ENCODE measurements at places on chromosomes 12 and 14.

- no peak for DNase-seq
These were observed 174.5 kb upstream of the NPAS3 start for GRCh38 chr14:32764131-32764530.

- no peak for DNase-seq
These were observed 137.4 kb downstream of the CALM1 start for GRCh38 chr14:90534091-90534837.

GRCh38 chr12:3272958-3273357 lies 195.8 kb downstream of the TSPAN9 start:
- DNase-seq, result no peak

DNA sequence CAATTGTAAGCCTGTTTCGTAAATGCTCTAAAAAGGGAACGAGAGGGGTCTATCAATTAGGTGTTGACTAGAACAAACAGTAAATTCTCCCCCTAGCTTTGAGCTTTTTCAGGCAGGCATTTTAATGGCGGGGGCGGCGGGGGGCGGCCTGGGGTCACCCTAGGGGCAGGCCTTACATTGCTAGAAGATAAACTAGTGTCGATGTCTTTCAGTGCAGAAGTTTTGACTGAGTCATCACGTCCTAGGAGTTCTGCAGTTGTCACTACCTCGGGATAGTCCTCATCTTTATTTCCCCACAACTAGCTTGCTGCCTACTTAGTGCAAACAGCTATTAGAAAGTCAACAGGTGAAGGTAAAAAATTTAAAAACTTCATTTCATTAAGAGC lies 1.6 kb downstream of the ATP6V1D start:
- DNase-seq, result no peak

DNA sequence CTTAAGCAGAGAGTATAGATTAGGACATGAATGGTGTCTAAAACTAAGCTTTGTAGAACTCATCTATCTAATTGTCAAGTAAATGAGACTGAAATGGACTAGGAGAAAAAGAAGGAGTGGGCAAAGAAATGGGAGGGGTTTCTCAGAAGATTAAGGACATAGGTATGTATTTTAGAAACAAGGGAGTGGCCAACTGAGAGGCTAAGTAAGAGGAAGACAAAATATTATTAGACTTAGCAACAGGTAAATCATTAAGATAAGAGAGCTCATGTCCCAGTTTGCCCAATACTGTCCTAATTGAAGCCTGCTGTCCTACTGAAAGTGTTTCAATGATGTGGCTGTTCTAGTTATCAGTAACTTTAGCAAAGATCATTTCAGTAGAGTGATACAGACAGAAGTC lies 171.4 kb downstream of the KITLG start:
- DNase-seq, result no peak

DNA sequence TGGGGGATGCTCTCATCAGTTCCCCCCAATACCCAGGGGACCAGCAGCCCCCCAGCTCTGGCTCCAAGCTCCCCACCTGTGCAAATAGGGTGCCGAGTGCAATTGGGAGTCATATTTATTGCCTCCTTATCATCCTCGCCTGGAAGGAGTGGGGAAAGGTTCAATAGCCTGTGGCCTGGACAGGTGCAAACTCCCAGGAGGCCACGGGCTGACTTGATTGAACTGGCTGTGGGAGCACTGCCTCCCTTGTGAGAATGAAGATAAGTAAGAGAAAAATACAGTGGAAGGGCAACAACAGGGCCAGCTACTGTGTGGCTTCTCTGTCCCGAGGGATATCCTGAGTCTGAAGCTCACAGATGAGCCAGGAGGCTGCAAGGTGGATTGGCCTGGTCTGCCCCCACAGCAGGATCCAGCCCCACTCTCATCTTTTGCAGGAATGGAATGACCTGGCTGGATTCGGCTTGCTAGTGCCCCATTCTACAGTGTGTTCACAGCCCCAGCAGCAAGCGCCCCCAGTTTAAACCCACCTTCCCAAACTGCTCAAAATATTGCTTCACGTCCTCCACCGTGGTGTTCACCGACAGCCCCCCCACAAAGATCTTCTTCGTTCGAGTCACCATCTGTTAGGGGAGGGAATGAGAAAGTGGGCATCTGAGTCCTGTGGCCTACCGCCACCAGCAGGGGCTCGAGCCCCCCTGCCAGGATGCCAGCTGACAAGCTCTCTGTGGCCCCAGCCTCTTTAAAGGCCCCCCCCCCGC lies 6.3 kb downstream of the MSI1 start:
- DNase-seq, result no peak

DNA sequence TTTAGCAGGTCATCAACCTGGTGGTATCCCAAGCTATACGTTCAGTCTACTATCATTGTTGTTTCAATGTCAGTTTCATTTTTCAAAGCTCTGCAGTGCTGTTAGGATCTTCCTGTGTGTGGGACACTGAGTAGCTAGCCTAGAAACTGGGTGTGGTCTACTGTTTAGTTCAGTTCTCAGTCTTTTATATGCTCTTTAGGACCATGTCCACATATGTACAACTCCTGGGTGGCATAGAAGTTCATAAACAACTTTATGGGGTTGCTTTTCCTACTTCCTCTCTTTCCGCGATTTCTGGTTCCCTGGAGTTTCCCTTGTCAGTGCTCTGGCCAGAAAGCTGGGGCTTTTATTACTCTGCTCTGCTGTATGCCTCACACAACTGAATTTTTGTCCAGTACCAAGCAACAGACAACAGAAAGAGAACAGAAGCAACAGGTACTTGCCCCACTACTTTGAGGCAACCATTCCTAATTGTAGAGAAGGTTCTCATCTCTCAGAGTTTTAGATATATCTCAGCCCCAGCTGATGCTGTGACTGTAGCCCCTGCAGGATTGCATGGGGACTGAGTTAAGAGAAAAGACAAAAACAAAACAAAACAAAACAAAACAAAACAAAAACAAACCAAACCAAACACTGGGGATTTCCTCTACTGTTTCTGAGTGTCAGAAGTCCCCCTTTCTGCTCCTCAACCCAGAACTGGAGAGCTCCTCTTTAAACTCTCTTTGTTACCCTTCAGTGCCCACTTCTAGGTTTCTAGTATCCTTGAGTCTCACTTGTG lies 30.3 kb downstream of the MIS18BP1 start:
- no peak for DNase-seq

DNA sequence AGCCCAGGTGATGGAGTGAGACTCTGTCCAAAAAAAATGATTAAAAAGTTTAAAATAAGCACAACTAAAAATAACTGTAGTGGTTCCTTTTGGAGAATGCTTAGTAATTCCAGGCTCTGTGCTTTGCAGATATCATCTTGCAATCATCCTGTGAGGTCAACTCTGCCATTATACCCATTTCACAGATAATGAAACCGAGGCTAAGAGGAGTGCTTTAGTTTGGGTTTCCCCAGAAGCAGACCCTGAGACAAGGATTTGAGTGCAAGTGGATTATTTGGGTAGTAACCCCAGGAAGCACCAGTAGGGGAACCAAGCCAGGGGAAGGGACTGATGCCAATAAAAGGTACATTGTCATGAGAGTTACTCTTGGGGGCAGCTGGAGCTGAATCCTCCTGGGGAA lies 44.7 kb downstream of the RIN3 start:
- DNase-seq, result no peak

DNA sequence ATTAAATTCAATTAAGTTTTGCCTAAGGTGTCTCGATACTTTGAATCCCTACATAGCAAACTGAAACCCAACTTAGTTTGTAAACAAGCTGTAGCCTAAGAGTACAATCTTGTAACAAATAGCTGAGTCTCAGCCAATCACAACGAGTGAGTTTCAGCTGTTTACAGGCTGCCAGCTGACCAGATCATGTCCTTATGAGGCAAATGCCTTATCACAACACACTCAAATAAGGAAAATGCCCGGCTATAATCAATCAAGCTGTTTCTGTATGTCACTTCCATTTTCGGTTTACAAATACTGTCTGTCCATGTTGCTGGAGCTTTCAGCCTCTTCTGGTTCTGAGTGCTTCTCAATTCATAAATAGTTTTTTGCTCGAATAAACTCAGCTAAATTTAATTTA lies 943.8 kb downstream of the SLC16A7 start:
- DNase-seq, result no peak

- no peak for DNase-seq
These were observed 358.9 kb downstream of the PAWR start for GRCh38 chr12:79331870-79332269.

DNA sequence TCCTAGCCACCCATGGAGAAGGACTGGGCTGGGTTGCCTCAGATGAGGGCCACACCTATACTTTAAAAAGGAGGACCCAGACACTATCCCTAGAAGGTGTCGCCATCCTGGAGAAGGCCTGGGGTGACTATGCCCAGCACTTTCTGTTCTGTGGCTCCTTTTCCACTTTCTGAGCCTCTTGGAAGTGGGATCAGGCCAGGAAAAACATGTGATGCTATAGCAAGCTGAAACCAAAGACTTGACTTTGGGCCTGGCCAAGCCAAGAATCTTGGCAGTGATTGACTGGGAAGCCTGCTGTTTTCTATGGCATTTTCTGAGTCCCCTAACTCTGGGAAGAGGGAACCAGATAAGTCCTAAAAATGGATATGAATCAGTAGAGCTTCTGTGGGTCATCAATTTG lies 332.3 kb downstream of the ZFP36L1 start:
- DNase-seq, result no peak
